IPS-NIHi11 (cell line): ENCODE measurements at places on chromosomes 1 and 21.

GRCh38 chr1:24990779-24991641 lies 60.9 kb upstream of the RUNX3 start:
- no peak for DNase-seq

- peak; percentile 4 for DNase-seq
These were observed 17.9 kb downstream of the ETV3L start for GRCh38 chr1:157081707-157082106.

DNA sequence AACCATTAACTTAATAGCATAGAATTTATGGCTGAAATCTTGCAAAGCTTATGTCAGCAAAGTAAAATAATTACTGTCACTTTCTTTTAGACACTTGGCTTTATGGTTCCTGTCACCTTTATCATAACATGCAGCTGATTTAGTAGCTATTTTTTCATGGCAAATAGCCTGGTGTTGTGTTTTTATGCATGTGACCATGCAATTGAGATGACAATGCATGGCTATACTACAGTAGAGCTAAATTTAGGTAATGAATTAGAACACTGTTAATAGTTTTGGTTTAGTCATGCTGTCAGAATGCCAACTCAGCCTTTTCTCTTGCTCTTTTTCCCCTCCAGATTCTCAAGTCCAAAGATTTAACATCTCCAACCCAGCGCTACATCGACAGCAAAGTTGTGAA lies 88.6 kb downstream of the TGFB2 start:
- DNase-seq: no peak

- DNase-seq: no peak
These were observed 512.2 kb downstream of the NPHP4 start for GRCh38 chr1:5479876-5480646.

- DNase-seq: peak; percentile 71
These were observed 10.2 kb upstream of the IFI16 start for GRCh38 chr1:158999316-159000069.

DNA sequence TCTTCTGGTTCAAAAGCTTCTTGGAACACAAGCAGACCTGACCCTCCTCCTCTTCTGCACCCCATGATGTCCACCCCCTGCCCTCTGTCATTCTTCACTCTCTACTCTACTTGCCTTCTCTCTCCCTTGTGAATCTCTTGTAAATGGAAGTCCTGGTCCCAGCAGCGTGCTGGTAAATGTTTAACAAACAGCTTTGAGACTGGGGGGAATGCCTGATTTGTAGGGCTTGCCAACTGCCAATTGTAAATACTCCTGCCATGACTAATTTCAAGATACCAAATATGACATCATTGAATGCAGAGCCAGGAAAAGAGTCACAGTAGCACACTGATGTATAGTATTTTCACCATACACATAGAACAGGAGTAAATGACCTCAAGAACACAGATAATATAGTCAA lies 40.9 kb upstream of the LRRN2 start:
- no peak for DNase-seq

DNA sequence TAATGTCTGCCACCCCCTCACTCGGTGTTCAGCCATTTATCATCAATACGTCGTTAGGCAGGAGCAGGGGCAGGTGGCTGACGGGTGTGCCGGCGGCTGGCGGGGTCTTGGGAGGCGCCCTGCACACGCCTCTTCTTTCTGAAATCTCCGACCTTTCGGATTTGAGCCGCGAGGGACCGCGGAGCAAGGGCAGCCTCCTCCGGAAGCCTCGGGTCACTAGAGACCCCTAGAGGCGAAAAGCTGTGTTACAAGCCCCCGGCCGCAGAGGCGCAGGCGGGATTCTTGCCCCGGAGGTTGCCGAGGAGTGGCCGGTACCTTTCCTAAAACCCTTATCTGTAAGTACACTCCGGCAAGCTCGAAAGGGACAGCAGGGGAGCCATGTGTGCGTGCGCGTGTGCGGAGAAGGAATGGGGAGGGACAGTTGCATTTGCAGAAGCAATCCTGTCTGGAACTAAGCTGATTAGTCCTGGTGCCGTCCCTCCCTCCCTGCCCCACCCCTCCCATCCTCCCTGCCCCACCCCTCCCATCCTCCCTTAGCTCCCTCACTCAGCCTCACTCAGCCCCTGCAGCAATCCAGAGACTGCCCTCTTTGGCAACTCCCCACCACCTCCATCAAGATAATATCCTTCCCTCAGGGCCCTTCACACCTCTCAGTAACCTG lies 11.0 kb downstream of the BRINP2 start:
- DNase-seq: peak; percentile 87

GRCh38 chr1:21260405-21261125 lies 29.7 kb downstream of the ECE1 start:
- no peak for DNase-seq

GRCh38 chr1:240598216-240599001 lies 13.5 kb downstream of the GREM2 start:
- no peak for DNase-seq
